Aorta (tissue), 5 donors: ENCODE measurements at places on chromosomes 7 and 10. TPM values are rescaled to one million over a fixed set of nuclear protein-coding genes. Genes with fewer than 3 reads are reported as not detected.

Gene GDF10
- total RNA-seq = 27.5 TPM

Gene MPLKIP
- total RNA-seq = 25.8 TPM

Gene ZP3
- total RNA-seq = 2.0 TPM

Gene JCAD
- total RNA-seq = 53.0 TPM

Gene TMEM273
- total RNA-seq = 44.7 TPM

- H3K4me1 ChIP-seq = no peaks in the 10 kb centered on the region
- no peak for DNase-seq
- no peaks in the 10 kb centered on the region for H3K36me3 ChIP-seq
- H3K27ac ChIP-seq = no peak overlapping the region
Observed at GRCh38 chr10:12914111-12914510, 87.4 kb downstream of the CCDC3 start.

- no peaks in the 10 kb centered on the region for H3K27me3 ChIP-seq
- H3K4me3 ChIP-seq = no peak overlapping the region
- DNase-seq = no peak
- H3K36me3 ChIP-seq = no peaks in the 10 kb centered on the region
Observed at GRCh38 chr7:44433255-44434022, 57.0 kb downstream of the NUDCD3 start.

DNA sequence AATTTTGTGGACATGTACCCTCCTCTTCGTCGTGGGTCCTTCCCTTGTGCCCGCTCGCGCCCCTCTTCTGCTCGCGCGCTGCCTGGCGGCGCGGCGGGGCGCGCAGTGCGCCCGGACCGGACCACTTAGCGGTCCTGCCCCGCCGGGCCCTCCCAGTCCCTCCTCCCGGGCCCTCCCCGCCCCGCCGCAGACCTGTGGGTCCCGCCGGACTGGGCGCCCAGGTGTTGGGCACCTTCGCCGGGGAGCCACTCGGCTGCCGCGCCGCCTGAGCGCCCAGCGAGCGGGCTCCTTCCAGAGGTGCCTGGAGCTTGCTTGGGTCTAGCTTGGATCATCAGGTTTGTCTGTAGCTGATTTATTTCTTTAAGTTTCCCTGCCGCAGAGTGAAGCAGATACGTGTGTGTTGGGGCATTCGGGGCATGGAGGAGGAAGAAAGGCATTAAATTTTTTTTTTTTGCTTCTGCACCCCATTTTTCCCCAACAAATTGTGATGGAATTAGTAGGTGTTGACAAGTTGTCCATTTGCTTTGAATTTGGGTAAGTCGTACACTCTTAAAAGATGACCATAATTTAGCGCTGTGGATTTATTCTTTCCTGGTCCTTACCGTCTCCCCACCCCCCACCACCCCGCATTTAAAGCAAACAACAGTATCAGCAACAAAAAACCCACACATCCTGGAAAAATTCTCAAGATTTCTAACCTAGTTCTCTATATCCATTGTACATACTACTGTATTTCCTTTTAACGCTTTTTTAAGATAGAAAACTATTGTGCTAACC, 905 bp downstream of the C1GALT1 start:
- no peaks in the 10 kb centered on the region for H3K4me1 ChIP-seq
- peak overlapping the region; percentile 94 for H3K4me3 ChIP-seq
- H3K36me3 ChIP-seq = no peaks in the 10 kb centered on the region
- DNase-seq = peak; percentile 82
- no peak overlapping the region for H3K27ac ChIP-seq

DNA sequence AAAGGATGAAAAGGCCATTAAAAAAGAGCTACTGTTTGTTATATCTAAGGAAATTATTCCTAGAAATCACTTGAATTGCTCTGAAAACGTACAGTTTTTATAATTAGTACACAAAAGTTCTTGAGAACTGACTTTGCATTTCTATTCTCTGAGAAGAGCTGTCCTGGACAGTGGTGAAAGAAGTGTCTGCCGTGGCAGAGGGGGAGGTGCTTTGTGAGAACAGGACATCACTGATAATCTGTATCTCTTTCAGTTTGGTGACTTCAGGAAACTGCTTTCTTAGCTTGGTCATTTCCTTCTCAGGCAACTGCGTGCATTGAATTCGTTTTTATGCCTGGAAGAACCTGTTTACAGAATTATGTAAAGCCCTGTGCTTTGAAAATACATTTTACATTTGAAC, 52.1 kb downstream of the POLL start:
- H3K27ac ChIP-seq = no peak overlapping the region

DNA sequence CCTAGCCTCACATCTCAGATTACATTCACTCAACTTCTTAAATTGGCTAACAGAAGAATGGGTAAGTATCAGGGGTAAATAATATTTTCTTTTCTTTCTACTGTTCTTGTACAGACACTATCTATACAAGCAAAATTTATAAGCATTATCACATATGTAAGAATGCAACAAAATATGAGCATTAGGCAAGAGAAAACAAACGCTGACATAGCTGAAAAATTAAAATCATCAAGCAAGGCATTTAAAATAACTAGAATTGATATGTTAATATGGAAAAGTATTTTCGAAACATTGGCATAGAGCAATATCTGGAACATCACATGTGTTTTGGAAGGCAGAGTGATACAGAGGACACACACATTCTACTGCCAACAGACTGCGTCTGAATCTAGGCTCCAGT, 1175.3 kb upstream of the LRRN3 start:
- no peak overlapping the region for H3K27ac ChIP-seq
- H3K4me3 ChIP-seq = no peak overlapping the region
- no peaks in the 10 kb centered on the region for H3K27me3 ChIP-seq
- no peak for DNase-seq
- H3K4me1 ChIP-seq = no peaks in the 10 kb centered on the region

- H3K4me3 ChIP-seq = peak overlapping the region; percentile 96
- H3K4me1 ChIP-seq = peaks cover 2% of the 10 kb centered on the region
- H3K36me3 ChIP-seq = no peaks in the 10 kb centered on the region
- H3K27ac ChIP-seq = peak overlapping the region; percentile 47
- peak; percentile 96 for DNase-seq
- no peaks in the 10 kb centered on the region for H3K27me3 ChIP-seq
Observed at GRCh38 chr10:17229016-17229716, 1.1 kb downstream of the VIM start.

GRCh38 chr7:71186535-71187057, 54.7 kb downstream of the GALNT17 start:
- H3K4me3 ChIP-seq = no peak overlapping the region
- DNase-seq = no peak

DNA sequence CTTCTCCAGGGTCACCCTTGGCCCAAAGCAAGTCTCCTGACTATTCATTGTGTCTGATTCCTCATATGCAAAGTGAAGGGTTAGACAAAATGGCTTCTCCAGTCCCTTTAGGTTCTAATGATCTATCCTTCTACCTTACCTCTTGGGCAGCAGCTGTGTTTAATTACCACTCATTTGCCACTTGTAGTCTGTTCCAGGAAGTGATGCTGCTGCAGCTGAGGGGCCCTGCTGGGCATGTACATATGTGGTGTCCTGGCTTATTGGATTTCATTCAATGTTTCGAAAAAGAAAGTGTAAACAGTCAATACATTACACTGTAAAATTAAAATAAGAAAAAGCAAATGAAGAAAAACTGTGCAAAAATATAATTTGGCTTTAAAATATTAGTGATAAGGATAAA, 36.6 kb downstream of the SCIN start:
- H3K27me3 ChIP-seq = no peaks in the 10 kb centered on the region
- no peak for DNase-seq
- H3K36me3 ChIP-seq = no peaks in the 10 kb centered on the region
- H3K4me1 ChIP-seq = no peaks in the 10 kb centered on the region
- H3K4me3 ChIP-seq = no peak overlapping the region

DNA sequence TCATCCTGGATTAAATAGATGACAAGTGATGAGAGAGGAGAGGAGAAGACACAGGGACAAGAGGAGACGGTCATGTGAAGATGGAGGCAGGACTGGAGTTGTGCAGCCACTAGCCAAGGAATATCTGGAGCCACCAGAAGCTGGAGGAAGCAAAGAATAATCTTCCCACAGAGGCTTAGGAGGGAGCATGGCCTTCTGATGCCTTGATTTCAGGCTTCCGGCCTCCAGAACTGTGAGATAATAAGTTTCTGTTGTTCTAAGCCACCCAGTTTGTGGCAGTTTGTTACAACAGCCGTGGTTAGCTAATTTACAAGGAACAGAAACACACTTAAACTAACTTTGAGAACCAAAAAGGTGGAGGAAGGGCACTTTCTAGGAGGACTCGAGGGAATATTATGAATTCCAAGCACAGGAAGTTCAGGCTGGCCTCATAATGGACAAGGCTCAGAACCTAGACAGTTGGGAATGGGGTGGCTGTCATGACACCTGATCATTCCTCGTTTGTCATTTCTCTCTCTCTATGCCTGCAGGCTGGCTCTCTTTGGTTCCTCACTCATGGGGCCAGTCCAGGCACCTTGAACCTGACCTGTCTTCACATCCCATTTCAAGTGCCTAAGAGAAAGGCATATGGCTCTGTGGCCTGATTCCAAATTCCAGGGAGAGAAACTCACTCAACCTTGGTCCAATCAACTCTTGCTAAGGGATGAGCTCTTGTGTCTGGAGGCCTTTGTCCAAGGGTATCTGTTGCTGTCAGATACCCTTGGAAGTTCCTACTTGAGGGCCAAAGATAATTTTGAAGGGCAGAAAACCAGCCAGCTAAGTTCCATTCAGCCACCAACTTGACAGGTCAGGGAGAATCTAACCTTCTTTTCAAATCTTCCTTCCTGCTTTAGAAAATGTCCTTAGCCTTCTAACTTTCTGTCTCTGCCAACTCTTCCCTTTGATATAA, 33.5 kb upstream of the PDZD8 start:
- no peaks in the 10 kb centered on the region for H3K4me1 ChIP-seq
- H3K4me3 ChIP-seq = no peak overlapping the region
- H3K27me3 ChIP-seq = no peaks in the 10 kb centered on the region

DNA sequence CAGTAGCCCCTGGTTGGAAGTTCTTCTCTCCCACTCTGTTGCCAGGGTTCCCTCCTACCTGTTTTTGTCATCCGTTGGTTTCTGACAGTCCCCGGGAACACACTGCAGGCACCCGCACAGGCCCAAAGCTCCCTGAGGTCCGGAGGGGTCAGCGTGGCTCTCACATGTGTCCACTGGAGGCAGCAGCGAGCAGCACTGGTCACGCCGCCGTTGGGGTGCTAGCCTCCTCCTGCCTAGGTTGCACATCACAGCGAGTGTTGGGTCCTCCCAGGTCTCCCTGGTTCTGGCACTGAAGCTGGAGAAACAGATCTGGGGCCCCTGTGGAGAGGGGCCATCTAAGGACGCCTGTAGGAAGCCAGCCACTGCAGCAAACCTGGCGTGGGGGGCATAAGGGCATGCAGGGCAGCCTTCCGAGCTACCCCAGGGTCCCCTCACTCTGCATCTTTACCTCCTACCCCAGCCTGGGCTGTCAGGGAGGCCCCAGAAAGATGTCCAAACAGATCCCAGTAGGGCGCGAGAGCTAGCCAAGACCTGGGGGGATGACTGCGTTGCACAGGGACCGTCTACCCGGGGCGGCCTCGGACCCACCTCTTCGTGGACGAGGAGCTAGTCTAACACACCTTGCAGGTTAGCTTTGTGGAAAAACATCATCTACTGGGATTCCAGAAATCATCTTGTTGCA, 28.9 kb downstream of the LRRC27 start:
- no peak overlapping the region for H3K27ac ChIP-seq
- H3K4me1 ChIP-seq = no peaks in the 10 kb centered on the region
- DNase-seq = peak; percentile 79
- H3K36me3 ChIP-seq = no peaks in the 10 kb centered on the region
- no peak overlapping the region for H3K4me3 ChIP-seq
- H3K27me3 ChIP-seq = no peaks in the 10 kb centered on the region

- no peak overlapping the region for H3K27ac ChIP-seq
- DNase-seq = no peak
- no peaks in the 10 kb centered on the region for H3K27me3 ChIP-seq
- no peak overlapping the region for H3K4me3 ChIP-seq
Observed at GRCh38 chr7:143360788-143361551, 1.5 kb downstream of the FAM131B start.

DNA sequence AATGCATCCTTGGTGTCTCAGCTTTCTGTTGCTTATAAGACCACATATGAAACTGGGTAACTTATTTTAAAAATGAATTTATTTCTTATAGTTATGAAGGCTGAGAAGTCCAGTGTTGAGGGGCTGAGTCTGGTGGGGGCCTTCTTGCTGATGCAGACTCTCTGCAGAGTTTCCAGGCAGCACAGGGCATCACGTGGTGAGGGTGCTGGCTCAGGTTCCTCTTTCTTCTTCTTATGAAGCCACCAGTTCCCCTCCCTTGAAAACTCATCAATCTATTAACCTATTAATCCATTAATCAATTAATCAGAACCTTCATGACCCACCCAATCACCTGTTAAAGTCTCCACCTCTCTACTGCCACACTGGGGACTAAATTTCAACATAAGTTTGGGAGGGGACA, 595.6 kb upstream of the NRP1 start:
- DNase-seq = no peak
- H3K4me1 ChIP-seq = no peaks in the 10 kb centered on the region
- no peak overlapping the region for H3K4me3 ChIP-seq
- no peaks in the 10 kb centered on the region for H3K36me3 ChIP-seq

DNA sequence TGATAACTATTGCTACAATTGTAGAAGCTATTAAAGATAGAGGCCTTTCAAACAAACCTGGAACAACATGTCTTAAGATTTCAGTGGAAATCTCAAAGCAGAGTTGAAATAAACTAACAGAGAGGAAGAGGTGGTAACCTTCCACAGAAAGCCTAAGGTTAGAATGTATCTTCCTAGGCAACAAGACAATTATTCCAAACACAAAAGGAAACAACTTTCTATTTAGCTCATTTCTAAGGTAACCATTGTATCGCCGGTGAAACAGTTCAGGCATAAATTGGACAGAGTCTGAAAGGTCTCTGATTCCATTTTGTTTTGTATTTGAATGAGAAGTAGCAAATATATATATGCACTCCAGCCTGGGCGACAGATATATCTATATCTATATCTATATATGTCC, 30.7 kb upstream of the HYCC1 start:
- H3K4me3 ChIP-seq = no peak overlapping the region
- DNase-seq = no peak
- H3K27me3 ChIP-seq = no peaks in the 10 kb centered on the region
- H3K27ac ChIP-seq = no peak overlapping the region

- no peak overlapping the region for H3K27ac ChIP-seq
- H3K4me1 ChIP-seq = no peaks in the 10 kb centered on the region
- H3K4me3 ChIP-seq = no peak overlapping the region
Observed at GRCh38 chr7:155577509-155577905, 31.1 kb upstream of the CNPY1 start.

DNA sequence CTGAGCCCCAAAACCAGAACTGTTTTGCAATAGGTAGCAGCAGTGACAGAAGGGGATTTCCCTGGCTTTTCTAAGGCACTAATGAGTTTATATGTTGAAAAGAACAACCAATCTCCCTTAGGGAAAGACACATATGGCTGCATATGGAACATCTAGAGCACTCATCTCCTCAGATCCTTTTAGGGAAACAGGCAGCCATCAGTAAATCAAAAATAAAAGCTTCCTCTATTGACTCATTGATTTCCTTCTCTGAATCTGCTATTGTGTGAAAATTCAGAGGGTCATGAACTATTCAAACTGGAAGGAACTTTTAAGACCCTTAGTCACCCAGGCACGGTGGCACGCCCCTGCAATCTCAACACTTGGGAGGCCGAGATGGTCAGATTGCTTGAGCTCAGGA, 110.9 kb upstream of the NANOS1 start:
- no peak for DNase-seq
- no peaks in the 10 kb centered on the region for H3K36me3 ChIP-seq
- H3K4me1 ChIP-seq = no peaks in the 10 kb centered on the region
- no peak overlapping the region for H3K27ac ChIP-seq

- H3K4me3 ChIP-seq = no peak overlapping the region
- H3K36me3 ChIP-seq = no peaks in the 10 kb centered on the region
- DNase-seq = no peak
- H3K27me3 ChIP-seq = no peaks in the 10 kb centered on the region
- no peak overlapping the region for H3K27ac ChIP-seq
Observed at GRCh38 chr7:149316606-149317005, 54.6 kb downstream of the ZNF783 start.
